Fibroblast of villous mesenchyme (primary cell): ENCODE measurements at places on chromosomes 4 and X.

DNA sequence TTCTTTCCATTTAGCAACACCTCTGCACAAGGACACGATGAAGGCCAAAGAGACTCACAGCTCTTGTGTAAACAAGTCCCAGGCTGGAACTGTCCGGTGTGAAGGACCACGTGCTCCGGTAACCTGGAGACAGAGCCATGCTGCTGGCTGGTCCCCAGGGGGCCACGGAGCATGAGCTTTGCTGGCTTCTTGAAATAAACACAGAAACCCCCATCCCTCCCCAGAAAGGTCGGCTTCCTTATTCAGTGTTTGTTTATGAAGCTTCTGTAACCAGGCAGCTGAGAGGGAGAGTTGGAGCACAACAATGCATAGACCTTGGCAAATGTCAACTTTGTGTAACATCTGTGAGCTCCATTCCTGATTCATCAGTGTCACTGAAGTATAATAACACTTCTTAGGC is 109.4 kb downstream of the GPR143 start:
- no peak for DNase-seq

GRCh38 chr4:108695062-108695461 is 44.7 kb downstream of the OSTC start:
- no peak for DNase-seq

DNA sequence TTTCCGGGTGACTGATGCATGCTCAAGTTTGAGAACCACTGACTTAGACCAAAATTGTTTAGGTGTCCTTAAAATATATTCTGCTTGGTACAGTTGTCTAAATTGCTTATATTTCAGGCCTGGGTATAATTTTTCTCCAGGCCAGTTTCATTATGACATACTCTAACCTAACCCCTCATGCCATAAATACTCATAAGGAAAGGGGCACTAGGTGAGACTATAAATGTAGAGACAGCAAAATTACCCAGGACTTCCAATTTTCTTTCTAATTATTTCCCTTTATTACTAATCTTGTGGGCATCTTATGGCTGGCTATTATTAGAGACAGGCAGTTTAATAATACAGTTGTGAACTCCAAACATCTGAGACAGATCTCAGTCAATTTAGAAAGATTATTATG is 150.2 kb downstream of the RRAGB start:
- no peak for DNase-seq

GRCh38 chr4:20773144-20773997 is 73.1 kb downstream of the PACRGL start:
- DNase-seq: peak; percentile 67

- DNase-seq: no peak
These were observed 286.8 kb upstream of the UGT8 start for GRCh38 chr4:114311787-114312186.

GRCh38 chrX:34270434-34270833 is 138.3 kb upstream of the FAM47A start:
- no peak for DNase-seq

- DNase-seq: peak; percentile 86
These were observed 69.2 kb upstream of the FAT1 start for GRCh38 chr4:186792728-186793366.

DNA sequence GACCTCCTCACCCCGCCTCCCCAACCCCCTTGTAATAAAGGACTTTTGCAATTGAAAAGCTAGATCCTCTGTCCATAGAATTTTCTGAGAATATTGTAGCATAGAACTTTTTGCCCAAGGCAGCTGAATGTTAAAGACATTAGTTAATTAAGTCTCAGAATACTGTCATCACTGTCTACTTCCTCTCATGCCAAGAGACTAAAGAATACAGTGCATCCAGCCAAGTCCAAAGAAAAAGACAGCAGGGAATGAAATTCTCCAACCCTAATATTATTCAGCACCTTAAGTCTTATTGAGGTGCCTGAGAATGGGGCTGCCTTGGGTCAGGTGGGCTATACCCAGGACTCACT is 313.3 kb upstream of the GATB start:
- no peak for DNase-seq

- DNase-seq: peak; percentile 22
These were observed 191.0 kb downstream of the CCSER1 start for GRCh38 chr4:90318193-90318592.

GRCh38 chr4:167964766-167965373 is 127.5 kb upstream of the ANXA10 start:
- no peak for DNase-seq

GRCh38 chr4:147583876-147584275 is 33.3 kb upstream of the TMEM184C start:
- no peak for DNase-seq

- DNase-seq: no peak
These were observed 183.3 kb downstream of the KDR start for GRCh38 chr4:54941994-54942552.

GRCh38 chrX:9196961-9197640 is 163.2 kb upstream of the FAM9B start:
- DNase-seq: no peak

GRCh38 chr4:171035909-171036308 is 777.3 kb upstream of the GALNTL6 start:
- no peak for DNase-seq

DNA sequence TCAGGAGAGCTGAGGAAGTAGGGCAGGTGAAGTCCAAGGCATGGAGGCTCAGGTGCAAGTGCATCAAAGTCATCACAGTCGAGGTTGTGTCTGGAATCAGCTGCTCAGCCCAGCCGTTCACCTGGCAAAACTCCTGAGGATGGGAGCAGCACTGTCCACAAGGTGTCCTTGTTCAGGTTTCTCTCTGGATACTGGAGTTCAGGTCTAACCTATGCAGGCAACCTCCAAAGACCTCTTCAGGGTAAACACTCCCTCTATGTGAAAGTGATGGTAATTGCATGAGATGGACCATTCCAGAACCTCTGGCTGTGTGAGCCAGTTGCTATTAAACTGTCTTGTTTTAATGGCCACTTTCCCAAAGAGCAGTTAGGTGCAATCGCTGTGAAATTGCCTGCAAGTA is 120.2 kb upstream of the PSAPL1 start:
- no peak for DNase-seq

GRCh38 chr4:179595671-179596410 is 2153.6 kb upstream of the AGA start:
- no peak for DNase-seq

DNA sequence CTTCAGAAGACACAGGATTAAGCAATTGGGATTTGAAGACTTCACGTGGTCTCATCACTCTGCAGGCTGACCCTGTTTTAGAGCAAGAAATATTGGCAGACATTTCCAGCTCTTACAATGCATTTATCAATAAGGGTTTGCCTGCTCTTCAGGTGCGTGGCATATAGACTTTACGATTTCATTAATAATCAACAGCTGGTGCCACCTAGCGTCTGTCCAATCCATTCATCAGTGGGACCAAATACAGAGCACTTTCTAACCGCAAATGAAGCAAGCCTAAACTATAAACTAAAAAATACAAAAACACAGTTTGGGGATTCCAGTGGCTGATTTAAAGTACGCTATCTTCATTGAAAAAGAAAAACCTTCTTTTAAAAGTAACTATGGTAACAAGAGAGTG is 125.4 kb upstream of the DMD start:
- DNase-seq: peak; percentile 11

- DNase-seq: peak; percentile 14
These were observed 207.8 kb upstream of the PCDH18 start for GRCh38 chr4:137740141-137740540.

- DNase-seq: no peak
These were observed 4.6 kb downstream of the PCDH19 start for GRCh38 chrX:100405424-100405823.

- DNase-seq: no peak
These were observed 113.6 kb upstream of the PPARGC1A start for GRCh38 chr4:24003496-24003895.

DNA sequence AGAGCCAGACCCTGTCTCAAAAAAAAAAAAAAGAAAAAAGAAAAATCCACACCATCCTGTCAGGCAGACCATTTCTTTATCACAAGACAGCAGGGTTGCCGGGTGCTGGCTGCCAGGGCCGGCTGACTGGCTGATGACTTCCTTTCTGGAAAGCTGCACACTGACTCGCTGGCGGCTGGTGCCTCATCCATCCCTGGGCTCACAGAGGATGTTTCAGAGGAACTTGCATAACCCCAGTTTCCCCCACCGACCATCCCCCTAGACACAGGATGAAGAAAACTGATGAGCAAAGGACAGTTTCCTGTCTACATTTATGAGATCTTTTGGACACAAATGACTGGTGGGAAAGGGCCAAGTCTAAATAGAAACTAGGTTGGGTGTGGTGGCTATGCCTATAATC is 14.1 kb downstream of the HPSE start:
- DNase-seq: no peak

DNA sequence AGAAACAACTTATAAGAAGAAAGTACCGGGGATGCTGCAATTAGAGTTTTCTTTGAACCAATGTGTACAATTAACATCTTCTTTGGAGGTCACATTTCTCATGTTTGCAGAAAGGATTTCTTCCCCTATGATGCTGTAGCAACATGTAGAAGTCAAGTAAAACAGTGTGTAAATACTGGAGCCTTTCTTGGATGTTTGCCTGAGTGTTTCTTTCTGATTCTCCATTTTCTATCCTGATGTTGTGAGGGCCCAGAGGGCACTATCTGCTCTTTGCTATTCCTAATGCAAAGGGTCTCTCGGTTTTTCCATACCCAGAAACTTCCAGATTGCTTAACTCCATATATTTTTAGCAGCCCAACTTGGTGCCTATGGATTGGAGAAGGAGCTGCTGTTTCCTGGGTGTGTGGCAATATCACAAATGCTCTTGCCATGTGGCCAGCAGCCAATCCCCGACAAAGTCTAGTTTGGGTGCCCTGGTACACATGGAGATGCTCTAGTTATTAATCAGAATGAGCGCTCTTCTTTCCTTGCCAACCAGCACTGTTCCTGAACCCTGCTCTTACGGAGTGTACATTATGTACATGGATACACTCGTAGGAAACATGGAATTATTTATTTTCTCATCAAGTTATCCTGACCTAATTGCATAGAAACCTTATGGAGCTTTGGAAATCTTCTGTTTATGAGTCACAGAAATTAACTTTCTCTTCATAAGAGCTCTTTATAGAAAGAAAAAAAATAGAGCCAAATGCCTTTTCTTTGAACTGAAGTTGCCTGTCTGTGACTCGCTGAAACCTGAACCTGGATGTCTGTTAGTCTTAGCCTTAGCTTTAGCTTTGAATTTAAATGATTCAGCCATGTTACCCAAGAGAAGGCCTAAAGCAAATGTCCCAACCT is 67.0 kb upstream of the GPC4 start:
- no peak for DNase-seq

GRCh38 chr4:152564336-152564735 is 28.4 kb upstream of the FBXW7 start:
- no peak for DNase-seq

GRCh38 chrX:115560978-115561604 is at the start of gene PLS3:
TSS of gene PLS3 (plus strand) at chrX:115561174. CDS start at chrX:115610251, 49,077 bp downstream.
- peak; percentile 88 for DNase-seq

DNA sequence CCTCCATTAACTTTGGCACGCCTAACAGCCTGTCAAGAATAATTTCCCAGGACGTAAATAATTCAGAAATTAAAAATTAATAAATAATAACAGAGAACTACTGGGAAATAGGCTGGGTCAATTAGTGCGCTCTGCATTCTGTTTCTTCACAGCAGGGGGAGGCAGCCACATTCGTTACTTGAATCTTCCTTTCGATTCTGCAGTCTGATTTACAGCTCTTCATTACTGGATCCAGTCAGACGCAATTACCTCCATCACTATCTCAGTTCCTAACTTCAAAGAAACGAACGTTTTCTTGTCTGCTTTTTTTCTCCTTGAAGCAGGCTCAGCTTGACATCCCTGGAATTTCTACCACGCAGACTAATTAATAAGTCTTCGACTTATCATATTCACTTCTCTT is 9.0 kb upstream of the RPL34 start:
- DNase-seq: peak; percentile 45

- DNase-seq: no peak
These were observed 24.4 kb upstream of the PDE5A start for GRCh38 chr4:119652998-119653397.

GRCh38 chr4:73347497-73347896 is 56.6 kb upstream of the ALB start:
- no peak for DNase-seq

- DNase-seq: peak; percentile 72
These were observed 57.6 kb downstream of the WDFY3 start for GRCh38 chr4:84908876-84909275.

GRCh38 chrX:103628386-103629317 is at the start of gene TCEAL1:
TSS of gene TCEAL1 (plus strand) at chrX:103628975. CDS start at chrX:103629917, 942 bp downstream.
- DNase-seq: peak; percentile 44

- DNase-seq: peak; percentile 42
These were observed 77.5 kb downstream of the HCCS start for GRCh38 chrX:11188664-11189063.
